H9 (cell line): ENCODE measurements at places on chromosomes 6 and 20. TPM values are rescaled to one million over a fixed set of nuclear protein-coding genes. Genes with fewer than 3 reads are reported as not detected.

- no peaks in the 10 kb centered on the region for H3K36me3 ChIP-seq
- H3K27ac ChIP-seq, result no peak overlapping the region
- no peak for DNase-seq
Measured at GRCh38 chr6:89936177-89936576, 41.9 kb downstream of the GJA10 start.

The CST7 gene
- not detected in 2 replicates for total RNA-seq

DNA sequence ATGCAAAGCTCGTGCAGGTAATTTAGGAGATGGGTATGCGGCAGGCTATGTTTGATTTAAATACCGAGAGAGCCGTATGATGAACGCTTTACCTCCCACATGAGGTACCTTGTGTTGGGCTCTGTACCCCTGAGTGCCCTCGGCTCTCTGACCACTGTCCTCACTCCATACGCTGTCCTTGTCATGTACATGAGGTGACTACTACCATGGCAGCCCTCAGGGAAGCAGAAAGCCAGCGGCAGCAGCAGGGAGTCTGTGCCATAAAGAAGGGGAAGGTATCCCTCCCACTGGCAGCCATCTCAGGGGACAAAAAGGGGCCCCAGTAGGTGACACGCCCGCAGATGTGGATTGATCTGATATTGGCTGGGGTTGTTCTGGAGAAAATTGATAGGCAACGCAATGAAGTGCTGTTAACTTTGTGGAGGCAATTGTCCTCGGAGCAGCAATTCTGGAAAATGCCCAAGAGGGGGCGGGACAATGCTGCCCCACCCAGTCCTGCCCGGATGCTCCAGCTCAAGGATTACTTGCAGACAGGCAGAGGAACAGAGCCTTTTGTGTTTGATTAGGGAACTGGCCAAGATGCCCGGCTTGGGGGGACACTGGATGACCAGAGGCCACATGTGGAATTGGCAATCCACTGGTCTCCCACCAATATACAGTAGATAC is 38.0 kb upstream of the HSF2 start:
- no peak overlapping the region for H3K4me3 ChIP-seq
- no peak overlapping the region for H3K27ac ChIP-seq
- H3K4me1 ChIP-seq, result no peaks in the 10 kb centered on the region

- no peaks in the 10 kb centered on the region for H3K36me3 ChIP-seq
- no peak for DNase-seq
- no peak overlapping the region for H3K4me3 ChIP-seq
Measured at GRCh38 chr20:43229696-43230095, 40.0 kb upstream of the PTPRT start.

GRCh38 chr6:87944541-87944954 is 103.1 kb upstream of the SPACA1 start:
- H3K36me3 ChIP-seq, result no peaks in the 10 kb centered on the region
- no peaks in the 10 kb centered on the region for H3K27me3 ChIP-seq
- no peak overlapping the region for H3K4me3 ChIP-seq
- H3K4me1 ChIP-seq, result no peaks in the 10 kb centered on the region

- no peak for DNase-seq
- H3K36me3 ChIP-seq, result no peaks in the 10 kb centered on the region
- peaks cover 12% of the 10 kb centered on the region; the same call in 1 of the 2 replicates for H3K27me3 ChIP-seq
Measured at GRCh38 chr6:150605333-150605732, 5.6 kb downstream of the PLEKHG1 start.

- peak within 1 kb of the TSS; percentile 83 for H3K4me3 ChIP-seq
- H3K27me3 ChIP-seq, result peaks cover 11% of the 10 kb centered on the region; the same call in 1 of the 2 replicates
- H3K27ac ChIP-seq, result no peak within 1 kb of the TSS
- H3K4me1 ChIP-seq, result peaks cover 8% of the 10 kb centered on the region; the same call in 1 of the 2 replicates
- H3K36me3 ChIP-seq, result no peaks in the 10 kb centered on the region
Measured at GRCh38 chr6:46015119-46015968, at the start of gene CLIC5. CLIC5 (minus strand) TSS chr6:46015860; CDS start chr6:46015542, 318 bp downstream.

- no peak for DNase-seq
- no peak overlapping the region for H3K27ac ChIP-seq
- no peaks in the 10 kb centered on the region for H3K27me3 ChIP-seq
- H3K4me1 ChIP-seq, result no peaks in the 10 kb centered on the region
- no peaks in the 10 kb centered on the region for H3K36me3 ChIP-seq
- H3K4me3 ChIP-seq, result no peak overlapping the region
Measured at GRCh38 chr20:48489656-48490055, 338.1 kb downstream of the PREX1 start.
